Stimulated activated CD8-positive, alpha-beta memory T cell treated with anti-CD3 and anti-CD28 coated beads, Interleukin-4, amount 100 ng/mL, for 4 hours (primary cell): ENCODE measurements at places on chromosomes 7 and 10.

- DNase-seq: no peak
Observed at GRCh38 chr10:112481602-112482001, 34.6 kb downstream of the VTI1A start.

DNA sequence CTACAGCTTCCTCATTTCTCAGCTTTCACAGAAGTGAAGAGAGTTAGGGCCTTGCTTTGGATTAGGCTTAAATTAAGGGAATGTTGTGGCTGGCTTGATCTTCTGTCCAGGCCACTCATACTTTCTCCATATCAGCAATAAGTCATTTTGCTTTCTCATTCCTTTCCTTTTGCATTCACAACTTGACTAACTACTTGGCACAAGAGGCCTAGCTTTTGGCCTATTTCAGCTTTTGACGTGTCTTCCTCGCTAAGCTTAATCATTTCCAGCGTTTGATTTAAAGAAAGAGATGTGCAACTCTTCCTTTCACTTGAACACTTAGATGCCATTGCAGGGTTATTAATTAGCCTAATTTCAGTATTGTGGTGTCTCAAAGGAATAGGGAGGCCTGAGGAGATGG, 712.0 kb downstream of the INHBA start:
- no peak for DNase-seq

GRCh38 chr10:115082506-115082905, 10.7 kb upstream of the ATRNL1 start:
- DNase-seq: no peak

GRCh38 chr10:26780106-26780792, 80.5 kb downstream of the ABI1 start:
- no peak for DNase-seq

DNA sequence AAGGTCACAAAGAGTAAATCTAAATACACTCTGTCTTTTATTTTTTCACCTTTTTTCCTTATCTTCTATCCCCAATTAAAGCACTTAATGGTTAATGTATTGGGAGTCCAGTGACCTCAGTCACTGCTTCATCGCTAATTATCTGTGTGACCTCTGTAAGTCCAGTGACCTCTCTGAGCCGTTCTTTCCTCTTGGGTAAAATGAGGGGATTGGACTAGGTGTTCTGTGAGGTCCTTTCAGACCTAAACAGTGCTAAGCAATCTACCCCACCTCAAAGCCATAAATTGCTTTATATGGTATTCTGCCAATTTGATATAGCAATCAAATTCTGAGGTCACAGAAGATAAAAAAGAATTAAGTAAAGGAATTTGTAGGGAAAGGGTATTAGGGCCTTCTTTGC, 3.9 kb upstream of the SFMBT2 start:
- DNase-seq: no peak

GRCh38 chr7:128833148-128833945, 3.1 kb downstream of the FLNC start:
- DNase-seq: no peak

- no peak for DNase-seq
Observed at GRCh38 chr10:97975598-97975997, 54.8 kb downstream of the CRTAC1 start.

DNA sequence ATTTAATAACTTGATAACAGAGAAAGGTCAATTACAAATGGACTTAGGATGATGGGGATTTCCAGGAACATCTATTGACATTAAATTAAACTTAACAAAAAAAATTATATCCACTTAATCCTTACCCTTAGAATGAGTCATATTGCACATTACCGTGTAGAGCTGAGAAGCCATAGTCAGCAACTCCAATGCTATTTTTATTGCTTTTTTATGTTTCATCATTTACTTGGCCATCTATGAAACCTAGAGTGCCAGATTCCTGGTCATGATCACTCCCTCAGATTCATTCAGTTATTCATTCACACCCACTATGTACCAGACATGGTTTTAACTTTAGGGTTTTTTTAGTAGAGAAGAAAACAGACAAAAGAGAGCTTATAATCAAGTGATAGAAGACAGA, 1180.4 kb downstream of the CNTNAP2 start:
- DNase-seq: no peak

DNA sequence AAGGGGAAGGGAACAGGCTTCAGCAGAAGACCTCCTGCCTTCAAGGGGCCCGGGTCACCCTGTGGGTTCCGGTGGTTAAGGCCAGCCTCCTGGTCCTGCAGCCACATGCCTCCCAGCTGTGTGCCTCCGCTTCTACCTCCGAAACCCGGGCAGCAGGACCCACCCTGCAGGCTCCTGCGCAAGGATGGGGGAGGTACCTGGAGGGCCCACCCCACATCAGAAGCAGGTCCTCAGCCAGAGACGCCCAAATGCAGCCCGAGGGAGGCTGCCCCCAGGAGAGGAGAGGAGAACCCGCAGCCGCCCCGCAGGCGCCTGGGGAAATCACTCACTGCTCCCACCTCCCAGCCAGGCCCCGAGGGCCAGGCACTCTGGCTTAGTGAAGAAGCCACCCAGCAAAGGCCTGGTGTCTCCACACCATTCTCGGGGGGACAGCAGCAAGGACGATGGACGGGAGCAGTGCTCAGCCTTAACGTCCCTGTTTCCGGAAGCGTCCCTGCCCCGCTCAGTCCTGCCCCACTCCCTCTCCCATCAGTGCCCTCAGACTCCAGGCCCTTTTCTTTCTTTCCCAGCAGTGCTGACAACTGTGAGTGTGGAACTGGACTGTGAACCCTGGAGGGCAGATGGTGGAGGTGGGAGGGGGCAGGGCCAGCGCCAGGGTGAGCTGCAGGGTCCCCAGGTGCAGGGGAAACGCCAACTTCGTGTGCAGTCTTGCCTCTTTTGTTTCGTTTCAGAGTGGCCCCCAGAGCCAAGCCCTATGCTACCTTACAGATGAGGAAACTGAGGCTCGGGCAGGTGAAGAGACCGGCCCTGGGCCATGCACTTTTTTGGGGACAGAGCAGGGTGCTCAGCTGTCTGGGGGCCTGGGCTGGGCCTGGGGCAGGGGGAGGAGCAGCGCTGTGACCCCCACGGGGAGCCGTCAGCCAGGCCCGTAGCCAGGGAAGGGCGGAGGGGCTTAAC, 138.0 kb downstream of the FAM53B start:
- no peak for DNase-seq

DNA sequence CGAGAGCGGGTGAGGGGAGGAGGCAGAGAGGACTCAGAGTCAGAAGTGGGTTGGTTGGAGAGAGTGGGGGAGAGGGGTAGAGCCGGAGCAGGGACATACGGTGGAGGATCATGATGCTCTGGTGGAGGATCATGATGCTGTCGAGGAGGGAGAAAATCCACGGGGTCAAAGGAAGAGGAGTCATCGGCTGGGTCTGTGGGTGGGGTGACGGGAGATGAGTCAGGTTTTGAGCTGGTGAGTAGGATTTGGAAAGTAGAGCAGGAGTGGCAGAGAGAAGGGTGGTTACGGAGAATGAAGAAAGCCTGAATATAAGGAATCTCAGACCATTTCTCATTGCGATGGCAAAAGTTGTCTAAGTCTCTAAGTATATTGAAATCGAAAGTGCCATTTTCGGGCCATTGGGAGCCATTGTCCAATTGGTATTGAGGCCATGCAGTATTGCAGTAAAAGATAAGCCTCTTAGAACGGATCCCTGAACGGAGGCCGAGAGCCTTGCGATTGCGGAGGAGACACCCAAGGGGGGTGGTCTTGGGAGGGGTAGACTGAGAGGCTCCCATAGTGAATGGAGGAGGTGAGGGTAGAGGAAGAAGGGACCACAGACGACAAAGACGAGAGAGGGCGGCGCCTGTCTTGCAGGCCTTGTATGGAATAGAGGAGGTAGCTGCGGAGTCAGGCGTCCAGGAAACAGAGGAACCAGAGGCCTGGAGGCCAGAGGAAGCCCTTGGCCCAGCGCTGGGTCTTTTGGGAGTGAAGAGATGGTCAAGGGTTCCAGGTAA, 23.8 kb downstream of the SCIN start:
- no peak for DNase-seq

DNA sequence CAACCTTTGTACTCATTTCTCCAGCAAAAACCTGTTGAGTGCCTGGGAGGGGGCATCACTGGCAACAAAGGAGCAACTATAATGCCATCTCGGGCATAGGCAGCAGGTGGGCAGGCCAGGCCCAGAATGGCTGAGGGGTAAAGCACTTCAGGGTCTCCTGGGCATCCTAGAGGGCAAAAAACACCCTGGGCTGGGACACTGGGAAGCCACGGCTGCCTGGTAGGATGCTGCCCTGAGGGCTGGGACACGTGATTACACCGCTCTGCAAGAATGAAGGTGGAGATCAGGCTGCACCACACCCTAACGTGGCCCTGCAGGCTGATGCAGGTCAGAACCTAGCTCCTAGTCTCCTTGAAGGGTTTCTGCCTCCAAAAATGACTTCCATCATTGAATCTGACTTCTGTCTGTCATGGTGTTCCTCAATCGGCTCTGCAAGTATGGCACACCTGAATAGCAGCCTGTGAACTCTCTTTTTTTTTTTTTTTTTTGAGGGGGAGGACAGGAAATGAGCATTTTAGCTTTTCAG, 4.5 kb upstream of the TRAPPC14 start:
- DNase-seq: no peak

DNA sequence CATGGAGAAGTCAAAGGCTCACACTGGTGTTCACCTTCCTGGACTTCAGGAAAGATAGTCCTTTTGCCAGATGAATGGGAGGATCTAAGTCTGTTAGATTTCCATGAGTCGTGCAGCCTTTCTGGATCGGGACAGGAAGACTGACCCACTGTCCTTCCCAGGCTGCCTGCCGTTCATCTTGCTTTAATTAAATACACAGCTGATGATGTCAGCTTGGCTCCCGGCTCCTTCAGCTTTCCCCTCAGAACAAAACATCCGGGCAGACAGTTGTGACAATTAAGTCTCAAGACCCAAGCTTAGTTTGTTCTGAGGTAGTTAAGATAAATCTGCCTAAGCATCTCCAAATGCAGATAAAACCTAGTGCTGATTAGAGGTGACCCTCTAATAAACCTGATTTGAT, 58.6 kb downstream of the AUTS2 start:
- no peak for DNase-seq

- no peak for DNase-seq
Observed at GRCh38 chr7:78226059-78226719, 427.6 kb downstream of the PHTF2 start.

GRCh38 chr10:77969114-77969513, 42.6 kb upstream of the DLG5 start:
- no peak for DNase-seq

GRCh38 chr10:92517034-92517655, 56.7 kb downstream of the IDE start:
- DNase-seq: peak; percentile 49

DNA sequence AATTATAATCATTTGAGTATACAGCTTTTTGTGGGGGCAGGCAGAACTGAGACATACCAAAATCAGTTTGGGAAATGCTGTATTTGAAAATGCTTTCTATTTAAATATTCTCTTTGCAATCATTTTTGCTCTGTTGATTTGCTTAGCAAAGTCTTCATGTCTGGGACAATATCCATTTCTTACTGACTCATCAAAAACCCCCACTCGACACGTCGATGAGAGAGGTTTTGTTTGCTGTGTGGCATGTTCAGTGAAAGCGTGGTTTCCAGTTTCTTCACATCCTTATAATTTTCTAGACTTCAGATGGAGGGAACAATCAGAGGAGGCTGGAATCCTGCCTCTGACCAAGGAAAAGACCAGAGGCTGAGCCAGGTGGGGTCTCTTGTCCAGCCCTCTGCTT, 28.9 kb downstream of the HTRA1 start:
- DNase-seq: no peak

- DNase-seq: no peak
Observed at GRCh38 chr10:88791924-88792323, 10.6 kb upstream of the LIPM start.

DNA sequence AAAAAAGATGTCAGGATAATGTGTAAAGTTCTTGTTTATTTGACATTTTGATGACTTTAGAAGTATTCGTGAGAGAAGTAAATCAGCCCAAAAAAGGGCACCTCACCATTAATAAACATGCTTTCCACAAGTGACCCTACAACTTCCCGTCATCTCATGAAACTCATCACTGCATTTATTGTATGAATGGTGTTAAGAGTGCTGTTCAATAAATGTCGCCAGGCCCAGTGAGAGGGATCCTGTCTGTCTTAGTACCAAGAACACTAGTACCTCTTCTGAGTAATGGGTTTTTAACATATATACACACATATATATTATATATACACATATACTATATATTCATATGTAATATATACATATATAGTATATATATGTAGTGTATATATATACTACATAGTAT, 61.9 kb downstream of the TMEM26 start:
- DNase-seq: no peak
